Activated CD8-positive, alpha-beta memory T cell treated with anti-CD3 and anti-CD28 coated beads for 24 hours (primary cell): ENCODE measurements at places on chromosomes 12 and 14.

- no peak for DNase-seq
Measured at GRCh38 chr12:46260913-46261476, 7.8 kb downstream of the SLC38A1 start.

GRCh38 chr12:96313606-96314005 is 86.6 kb downstream of the CDK17 start:
- no peak for DNase-seq

DNA sequence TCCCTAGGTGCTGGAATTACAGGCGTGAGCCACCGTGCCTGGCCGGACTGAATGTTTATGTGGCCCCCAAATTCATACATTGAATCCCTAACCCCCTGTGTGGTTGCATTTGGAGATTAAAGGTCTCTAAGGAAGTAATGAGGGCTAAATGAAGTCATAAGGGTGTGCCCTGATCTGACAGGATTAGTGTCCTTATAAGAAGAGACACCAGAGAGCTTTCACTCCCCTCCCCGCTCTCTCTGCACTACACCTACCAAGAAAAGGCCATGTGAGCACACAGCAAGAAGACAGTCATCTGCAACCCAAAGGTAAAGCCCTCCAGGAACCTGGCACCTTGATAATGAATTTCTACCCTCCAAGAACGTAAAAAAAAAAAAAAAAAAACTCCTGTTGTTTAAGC is 212.1 kb upstream of the CAND1 start:
- no peak for DNase-seq

- DNase-seq: peak; percentile 71
Measured at GRCh38 chr12:124480469-124481256, 86.7 kb downstream of the NCOR2 start.

GRCh38 chr12:65867394-65867793 is 43.1 kb downstream of the HMGA2 start:
- no peak for DNase-seq

GRCh38 chr12:125065021-125065918 is at the start of gene AACS:
TSS of gene AACS (plus strand) at chr12:125065435. CDS start at chr12:125065585, 150 bp downstream.
- peak; percentile 90 for DNase-seq

DNA sequence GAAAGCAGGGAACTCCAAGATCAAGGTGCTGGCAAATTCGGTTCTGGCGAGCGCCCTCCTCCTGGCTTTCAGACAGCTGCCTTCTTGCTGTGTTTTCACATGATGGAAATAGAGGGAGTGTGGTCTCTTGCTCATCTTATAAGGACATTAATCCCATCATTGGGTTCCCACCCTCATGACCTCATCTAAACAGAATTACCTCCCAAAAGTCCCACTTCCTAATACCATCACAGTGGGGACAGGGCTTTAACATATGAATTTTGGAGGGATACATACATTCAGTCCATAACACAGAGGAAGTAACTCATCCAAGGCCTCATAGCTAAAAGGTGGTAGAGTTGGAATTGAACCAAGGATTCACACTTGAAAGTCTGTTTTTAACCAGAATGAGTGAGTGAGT is 28.6 kb downstream of the DYRK2 start:
- no peak for DNase-seq

DNA sequence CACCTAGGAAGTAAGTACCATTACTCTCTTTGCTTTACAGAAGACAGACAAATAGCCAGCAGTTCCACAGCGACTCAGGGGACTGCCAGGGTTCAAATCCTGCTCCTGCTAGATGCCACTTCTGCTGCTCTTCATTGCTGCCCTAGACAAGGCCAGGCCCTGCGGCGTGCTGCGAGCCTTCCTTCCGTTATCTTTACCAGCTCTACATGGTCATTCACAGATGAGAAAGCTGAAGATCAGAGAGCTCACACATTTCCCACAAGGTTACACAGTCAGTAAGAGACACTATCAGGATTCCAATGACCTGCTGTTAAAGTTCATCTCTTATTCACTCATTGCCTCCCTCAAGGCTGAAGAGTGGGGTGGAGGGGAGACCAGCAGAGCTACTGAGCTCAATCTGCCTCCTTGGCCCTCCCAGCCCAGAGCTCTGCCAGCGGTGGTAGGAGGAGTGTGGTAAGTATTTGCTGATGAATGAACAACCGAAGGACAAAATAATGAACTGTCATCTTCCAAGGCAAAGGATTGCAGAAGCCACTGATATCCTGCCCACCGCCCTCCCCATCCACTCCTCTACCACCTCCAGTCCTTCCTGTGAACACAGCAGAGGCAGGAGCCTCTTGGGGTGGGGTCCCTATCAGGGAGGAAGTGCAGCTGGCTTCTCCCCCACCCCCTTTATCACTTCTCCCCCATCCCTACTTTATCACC is 14.6 kb upstream of the HDAC7 start:
- no peak for DNase-seq

DNA sequence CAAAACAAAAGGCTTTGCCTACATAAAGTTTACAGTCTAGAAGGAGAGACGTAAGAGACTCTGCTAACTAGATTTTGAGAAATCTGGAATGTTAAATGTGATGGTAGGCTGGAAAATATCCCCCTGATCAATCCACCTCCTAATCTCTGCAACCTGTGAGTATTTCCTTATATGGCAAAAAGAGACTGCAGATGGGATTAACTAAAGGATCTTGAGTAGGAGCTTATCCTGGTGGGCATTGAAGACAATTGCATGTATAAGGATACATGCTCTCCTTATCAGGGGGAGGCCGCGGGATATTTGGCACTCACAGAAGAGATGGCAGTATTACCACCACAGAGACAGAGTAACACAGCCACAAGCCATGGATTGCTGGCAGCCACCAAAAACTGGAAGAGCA is 95.2 kb downstream of the EGLN3 start:
- no peak for DNase-seq

GRCh38 chr14:55710506-55711041 is 130.6 kb downstream of the KTN1 start:
- no peak for DNase-seq

GRCh38 chr12:7857971-7858370 is 14.7 kb downstream of the SLC2A14 start:
- DNase-seq: no peak

DNA sequence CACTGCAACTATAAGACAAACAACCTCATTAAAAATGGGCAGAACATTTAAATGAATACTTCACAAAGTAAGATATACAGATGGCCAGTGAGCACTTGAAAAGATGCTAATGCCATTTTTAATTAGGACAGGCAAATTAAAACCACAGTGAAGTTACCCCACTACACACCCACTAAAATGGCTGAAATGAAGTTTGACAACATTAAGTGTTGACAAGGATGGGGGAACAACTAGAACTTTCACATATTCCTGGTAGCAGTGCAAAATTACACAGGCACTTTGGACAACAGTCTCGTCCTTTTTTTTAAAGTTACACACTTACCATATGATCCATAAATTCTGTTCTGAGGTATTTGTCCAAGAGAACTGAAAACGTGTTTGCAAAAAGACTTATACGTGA is 278.9 kb upstream of the DIO3 start:
- DNase-seq: no peak

DNA sequence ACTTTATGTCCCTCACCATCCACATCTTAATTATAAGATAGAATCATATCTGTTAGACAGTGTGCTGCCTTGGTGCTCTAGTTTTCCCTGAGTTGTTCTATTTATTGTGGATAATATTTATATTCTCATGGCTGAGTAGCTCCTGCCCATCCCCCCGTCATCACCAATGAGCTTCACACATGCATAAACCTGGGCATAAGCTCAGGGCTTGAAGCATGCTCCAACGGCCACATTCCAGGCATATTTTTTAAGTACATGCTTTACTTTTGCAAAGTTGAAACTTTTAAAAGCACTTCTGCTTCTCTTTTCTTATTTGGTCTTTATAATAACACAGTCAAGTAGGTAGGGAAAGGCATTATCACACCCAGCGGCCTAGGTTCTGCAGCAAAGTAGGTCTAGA is 3.4 kb upstream of the FBXO34 start:
- DNase-seq: no peak

GRCh38 chr14:95253039-95253630 is 66.6 kb downstream of the CLMN start:
- no peak for DNase-seq

- peak; percentile 76 for DNase-seq
Measured at GRCh38 chr14:88492272-88493089, 62.3 kb downstream of the PTPN21 start.

- no peak for DNase-seq
Measured at GRCh38 chr14:98444077-98444476, 827.9 kb downstream of the BCL11B start.

DNA sequence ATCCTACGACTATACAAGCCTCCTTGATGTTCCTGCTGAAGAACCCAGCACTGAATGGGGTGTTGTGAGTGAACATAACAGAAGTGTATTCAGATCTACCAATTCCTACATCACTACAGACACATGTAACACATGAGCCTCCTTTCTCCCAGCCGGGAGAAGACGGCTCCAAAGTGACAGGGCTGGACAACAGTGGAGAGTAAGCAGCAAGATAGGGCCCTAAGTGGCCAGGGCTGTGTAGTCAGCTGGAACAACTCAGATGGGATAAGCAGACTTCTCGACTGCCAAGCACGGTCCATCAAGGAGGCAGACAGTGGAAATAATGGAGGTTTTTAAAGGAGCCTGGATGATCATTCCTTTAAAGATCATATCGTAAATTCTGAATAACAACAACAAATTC is 73.5 kb downstream of the TTC7B start:
- no peak for DNase-seq

- no peak for DNase-seq
Measured at GRCh38 chr14:85660243-85660922, 130.4 kb downstream of the FLRT2 start.

DNA sequence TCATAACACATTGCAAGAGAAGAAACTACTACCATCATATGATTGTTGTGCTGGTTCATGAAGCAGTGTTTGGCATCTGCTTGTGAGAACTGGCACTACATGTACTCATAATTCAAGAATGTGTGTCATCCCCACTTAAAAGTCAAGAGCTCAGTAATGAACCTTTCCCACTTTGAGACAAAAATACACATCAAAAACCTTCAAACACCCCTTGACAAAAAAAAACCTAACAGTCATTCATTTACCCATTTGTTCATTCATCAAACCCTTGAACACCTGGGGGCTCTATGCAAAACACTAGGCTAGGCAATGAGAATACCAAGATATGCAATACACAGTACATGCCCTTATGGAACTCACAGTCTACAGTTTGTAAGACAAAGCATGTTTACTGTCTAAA is 40.0 kb downstream of the KIF21A start:
- DNase-seq: no peak

DNA sequence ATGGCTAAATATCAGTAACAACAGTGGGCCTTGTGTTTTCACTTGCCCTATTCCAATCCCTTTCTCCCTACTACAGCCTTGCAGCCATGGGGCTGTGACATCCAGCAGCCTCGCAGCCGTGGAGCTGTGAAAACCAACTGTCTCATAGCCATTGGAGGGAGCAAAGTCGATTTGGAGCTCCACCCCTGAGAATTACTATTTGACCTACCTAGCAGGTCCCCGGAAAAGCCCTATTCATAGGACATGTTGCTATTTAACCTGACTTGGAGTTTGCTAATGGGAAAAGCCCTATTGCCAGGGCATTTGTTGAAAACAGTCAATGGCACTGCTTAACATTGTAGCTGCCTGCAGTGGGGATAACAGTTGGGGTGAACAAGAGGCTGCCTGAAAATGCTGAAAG is 33.3 kb downstream of the ERG28 start:
- no peak for DNase-seq

DNA sequence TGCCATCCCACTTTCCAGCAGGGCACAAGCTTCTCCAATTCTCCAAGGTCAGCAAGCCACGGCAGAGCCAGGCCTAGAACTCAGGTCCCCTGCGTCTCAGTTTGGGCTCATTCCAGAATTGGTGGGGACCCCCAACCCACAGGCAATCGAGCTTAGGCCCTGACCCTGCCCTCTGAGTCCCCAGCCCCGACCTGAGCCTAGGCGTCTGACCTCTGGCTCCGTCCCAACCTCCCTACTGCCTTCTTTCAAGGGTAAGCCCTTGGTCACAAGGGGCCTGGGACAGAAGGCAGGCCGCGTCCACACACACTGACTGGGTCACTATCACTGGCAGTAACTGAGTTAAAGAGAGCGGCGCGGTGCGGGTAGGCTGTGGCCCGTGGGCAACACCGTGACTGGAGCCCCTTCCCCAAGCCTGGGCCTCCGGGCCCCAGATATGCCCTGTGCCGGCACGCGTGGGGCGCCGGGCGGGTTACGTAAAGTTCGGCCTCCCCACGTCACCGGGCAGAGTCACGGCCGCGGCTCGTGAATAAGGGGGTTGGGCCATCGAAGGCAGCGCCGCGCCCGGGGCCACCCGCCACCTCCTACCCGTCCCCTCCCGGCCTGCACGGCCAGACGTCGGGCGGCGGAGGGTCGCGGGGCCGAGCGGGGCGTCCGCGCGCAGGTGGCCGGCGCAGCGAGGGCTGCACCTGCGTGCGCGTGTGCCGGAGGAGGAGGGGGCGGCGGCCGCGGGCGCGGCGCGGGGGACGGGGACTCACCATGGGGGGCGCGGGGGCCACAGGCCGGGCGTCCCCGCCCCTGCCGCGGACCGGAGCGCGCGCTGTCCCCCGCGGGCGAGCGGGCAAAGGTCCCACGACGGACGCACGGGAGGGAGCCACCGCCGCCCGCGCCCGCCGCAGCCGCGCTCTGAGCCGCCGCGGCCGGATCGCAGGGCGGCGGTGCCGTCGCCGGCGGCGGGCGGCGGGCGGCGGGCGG is 516 bp downstream of the ANKRD9 start:
- DNase-seq: peak; percentile 73

DNA sequence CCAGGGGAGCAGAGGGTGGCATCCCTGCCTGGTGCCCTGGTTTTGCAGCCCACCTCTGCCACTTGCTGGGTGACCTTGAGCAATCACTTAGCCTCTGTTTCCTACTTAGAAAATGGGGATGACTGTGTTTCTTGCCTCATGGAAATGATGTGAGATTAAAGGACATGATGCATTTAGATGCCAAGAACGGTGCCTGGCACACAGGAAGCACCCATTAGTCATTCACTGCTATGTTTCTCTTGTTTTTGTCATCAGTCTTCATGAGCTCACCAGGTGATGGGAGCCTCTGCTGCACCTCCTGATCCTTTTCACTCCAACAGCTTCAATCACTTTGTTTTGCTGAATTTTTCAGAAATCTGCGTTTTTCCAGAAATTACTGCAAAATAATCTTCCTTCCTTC is 23.6 kb upstream of the ATF1 start:
- peak; percentile 24 for DNase-seq

DNA sequence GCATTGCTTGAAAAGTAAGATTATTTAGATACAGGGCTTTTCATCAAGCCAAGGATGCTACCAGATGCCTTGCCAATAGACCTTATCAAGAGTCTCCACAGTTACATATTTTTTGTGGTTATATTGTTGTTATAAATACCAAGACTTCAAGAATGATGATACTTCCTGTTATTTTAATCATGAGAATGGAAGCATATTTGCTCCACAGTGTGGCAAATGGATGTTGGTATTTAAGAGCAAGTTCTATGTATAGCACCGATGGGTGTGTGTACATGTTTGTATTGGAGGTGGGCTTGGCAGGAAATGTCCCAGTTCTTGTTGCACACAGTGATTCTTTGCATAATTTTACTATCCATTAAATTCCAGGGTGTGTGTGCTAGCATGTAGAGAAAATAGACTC is 4.4 kb upstream of the NID2 start:
- no peak for DNase-seq

- no peak for DNase-seq
Measured at GRCh38 chr14:51251486-51251885, 11.4 kb downstream of the TMX1 start.
